ENCODE measurements at places on chromosomes 1 and 21.

DNA sequence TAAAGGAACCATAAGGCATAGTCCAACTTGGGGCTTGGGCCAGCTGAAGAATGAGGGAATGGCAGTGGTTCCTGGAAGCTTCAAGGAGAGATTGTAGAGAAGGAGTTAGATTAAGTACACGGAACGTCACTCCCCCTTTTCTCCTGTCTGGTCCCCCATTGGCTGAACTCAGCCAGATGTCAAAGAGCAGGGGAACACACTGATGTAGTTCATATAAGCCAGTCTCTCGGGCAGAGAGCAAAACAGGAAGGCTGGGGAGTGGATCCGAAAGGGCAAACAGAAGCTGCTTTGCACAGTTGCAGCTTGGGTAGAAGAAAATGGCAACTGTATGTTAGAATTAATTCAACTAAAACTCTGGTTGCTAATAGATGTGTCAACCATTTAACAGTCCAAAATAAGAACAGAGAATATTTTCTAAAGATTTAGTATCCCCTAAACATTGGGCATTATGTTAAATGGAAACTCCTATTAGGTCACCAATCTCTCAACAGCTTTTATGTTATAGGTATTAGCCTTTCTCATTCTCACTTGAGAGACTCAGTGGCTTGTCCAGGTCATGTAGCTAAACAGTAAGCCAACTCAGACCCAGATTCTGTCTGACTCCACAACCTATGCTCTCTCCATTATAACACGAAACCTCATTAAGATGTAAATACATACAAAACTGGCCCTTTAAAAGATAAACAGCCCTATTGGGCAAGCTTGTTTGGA is 600.7 kb upstream of the USP24 start:
- no peak for DNase-seq

DNA sequence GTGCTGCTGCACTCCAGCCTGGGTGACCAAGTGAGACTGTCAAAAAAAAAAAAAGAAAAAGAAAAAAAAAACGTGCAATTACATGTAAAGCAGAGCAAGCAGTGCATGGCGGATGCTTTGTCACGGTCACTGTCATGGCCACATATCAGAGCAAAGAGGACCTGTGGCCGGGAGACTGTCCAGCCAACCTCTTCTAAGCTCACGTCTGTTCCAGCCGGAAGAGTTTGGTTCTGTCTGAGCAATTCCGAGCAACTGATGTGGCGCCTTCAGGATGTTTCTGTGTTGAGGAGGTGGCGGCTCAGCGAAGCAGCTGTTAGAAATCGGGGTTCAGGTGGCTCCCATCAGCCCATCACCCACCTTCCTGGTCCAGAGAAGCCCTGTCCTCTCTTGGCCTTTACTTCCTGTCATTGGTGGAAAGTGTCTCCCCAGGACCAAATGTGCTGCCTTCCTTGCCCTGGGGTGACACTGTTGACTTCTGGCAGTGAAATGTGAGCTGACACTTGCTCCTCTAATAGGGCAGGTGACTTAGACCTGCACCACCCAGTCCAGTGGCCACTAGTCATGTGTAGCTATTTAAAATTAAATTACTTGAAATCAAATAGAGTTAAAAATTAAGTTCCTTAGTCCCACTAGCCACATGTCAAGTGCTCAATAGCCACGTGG is 59.9 kb downstream of the ARHGEF10L start:
- DNase-seq, result no peak

GRCh38 chr1:162487241-162487640 is 10.4 kb upstream of the UHMK1 start:
- no peak for DNase-seq

GRCh38 chr1:208449951-208450350 is 205.8 kb upstream of the PLXNA2 start:
- DNase-seq, result no peak

GRCh38 chr1:70487459-70487815 is 76.4 kb downstream of the CTH start:
- no peak for DNase-seq

DNA sequence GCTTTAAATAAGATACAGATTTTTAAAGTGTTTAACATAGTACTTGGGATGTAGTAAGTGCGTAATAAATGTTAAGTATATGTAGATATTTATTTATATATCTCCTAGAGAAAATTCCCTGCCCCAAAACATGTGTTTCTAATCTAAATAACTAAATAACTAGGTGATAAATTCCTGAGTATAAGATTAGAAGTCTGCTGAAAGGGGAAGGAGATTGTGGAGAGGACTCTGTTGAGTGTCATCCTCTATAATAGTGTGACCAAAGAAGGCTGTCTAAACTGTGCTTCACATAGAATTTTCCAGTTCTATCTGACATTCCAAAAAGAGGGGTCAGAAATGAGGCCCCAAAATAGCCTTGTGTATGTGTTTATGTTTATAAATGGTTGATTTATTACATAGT is 590.5 kb upstream of the ADAMTS5 start:
- DNase-seq, result no peak

- no peak for DNase-seq
Observed at GRCh38 chr1:82903626-82904025, 1095.3 kb downstream of the TTLL7 start.

DNA sequence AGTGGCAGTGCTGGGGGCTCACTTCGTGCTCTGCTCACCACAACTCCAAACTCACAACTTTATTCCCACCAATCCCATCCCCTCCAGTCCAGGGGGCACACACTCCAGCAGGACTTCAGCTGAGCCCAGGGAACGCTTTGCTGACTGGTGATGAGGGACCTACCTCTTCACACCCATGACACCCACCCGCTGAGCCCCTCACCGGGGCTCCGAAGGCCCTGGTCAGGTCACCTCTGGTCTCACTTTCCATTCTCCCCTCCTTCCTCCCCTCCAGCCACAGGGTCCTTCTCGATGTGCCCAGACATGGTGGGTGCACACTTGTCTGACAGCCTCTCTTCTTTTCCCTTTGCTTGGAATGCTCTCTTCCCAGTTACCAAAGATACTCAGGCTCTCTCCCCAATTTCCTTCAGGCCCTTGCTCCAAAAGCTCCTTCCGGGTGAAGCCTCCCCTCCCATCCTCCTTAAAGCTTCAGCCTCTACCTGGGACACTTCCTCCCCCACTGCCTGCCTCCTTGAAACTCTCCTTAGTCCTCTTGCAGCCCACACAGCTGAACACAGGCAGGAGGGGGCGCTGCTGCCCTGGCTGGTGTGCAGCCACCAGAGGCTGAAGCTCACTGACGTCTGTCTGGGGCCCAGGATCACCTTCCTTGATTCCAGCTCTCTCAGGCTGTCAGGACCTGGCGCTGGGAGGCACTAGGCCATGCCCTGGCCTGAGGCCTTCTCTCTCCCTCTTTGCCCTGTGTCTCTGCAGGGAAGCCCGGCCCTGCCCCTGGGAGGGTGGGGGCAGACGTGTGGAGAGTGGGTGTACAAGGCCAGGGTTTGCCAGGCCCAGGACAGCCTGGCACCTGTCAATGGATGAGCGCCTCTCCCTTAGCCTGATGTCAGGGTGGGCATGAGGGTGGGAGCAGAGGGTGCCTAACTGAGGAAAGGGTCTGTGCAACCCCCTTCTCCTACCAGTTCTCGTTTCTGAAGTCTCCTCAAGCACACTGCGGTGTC is 1.6 kb downstream of the KCNE1 start:
- peak; percentile 35 for DNase-seq

- DNase-seq, result no peak
Observed at GRCh38 chr21:41593051-41593759, 85.2 kb upstream of the TMPRSS2 start.

- no peak for DNase-seq
Observed at GRCh38 chr21:35573472-35574374, 486.6 kb downstream of the SETD4 start.

DNA sequence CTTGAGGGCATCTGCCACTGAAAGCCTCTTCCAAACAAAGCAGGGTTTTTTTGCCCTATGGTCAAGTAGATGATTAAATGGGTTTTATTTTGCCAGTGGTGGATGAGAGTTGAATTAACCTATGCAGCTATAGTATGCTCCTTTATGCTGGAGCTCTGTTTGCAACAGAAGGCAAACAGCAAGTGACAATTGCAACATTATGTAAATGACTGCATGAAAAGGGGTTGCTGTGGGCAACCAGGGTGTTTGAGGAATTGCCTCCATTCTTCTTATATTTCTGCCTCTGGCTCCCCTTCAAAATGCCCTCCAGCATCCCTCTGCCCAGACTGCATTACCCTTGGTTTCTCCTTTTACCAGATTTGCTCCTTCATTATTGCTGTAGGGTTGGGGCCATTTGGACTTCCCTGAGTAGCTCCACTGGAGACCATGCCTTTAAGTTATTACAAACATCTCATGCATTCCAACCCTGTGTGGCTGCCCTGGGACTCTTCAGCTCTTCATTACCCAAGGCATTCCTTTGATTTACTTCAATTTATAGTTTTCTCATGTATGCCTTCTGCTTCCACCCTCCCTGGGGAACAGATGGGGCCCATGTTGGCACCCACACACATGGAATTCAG is 398.4 kb downstream of the PRDM2 start:
- no peak for DNase-seq

GRCh38 chr21:26686278-26686677 is 113.2 kb upstream of the CYYR1 start:
- no peak for DNase-seq

DNA sequence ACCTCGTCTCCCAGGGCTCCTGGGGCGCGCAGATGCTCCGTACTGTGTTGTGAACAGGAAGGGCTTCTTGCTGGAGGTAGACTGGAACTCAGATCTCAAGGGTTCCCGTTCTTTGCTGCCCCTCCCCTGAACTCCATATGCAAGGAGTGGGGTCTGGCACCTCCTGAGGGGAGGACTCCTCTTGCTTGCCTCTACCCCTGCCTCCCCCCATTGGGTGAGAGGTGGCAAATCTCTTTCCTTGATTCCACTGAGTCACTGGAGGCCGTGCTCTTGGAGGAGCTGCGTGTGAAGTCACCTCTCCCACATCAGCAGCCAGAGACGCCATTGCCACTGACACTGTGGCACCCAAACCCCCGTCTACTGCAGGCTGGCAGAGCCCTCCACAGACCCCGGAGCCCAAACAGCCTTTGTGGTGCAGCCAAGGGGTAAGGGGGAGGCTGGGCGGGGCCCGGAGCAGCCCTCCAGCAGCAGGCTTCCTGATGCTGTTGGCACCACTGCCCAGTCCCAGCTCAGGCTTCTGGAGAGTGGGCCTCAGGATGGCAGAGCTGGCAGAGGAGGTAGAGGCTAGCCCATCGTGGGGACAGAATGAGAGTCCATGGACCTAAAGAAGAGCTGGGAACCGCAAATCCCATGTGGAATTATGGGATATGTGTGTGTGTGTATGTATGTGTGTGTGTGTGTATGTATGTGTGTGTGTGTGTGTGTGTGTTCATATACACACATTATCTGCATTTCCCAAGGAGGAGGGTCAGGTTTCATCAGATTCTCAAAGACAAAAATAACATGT is 104.9 kb upstream of the RUNX3 start:
- DNase-seq, result no peak

DNA sequence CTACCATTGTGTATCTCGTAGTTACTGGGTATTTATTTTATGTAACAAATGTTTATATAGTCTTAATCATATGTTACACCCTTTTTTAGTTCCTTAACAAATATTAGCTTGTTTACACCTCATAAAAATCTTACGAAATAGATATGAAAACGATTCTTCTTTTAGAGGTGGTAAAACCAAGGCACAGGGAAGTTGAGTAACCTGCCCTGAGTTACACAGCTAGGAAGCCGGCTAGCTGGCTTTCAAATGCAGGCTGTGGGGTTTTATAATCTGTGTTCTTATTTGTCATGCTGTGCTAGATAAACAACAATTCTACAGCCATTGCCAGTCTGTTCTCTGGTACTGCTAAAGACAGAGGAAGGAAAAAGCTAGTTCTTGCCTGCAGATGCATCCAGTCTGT is 109.6 kb downstream of the NOS1AP start:
- DNase-seq, result no peak
